Fibroblast of lung (primary cell): ENCODE measurements at places on chromosomes 13 and 19.
A peak's percentile ranks its signal among the peaks of the same experiment; 100 is the strongest.

DNA sequence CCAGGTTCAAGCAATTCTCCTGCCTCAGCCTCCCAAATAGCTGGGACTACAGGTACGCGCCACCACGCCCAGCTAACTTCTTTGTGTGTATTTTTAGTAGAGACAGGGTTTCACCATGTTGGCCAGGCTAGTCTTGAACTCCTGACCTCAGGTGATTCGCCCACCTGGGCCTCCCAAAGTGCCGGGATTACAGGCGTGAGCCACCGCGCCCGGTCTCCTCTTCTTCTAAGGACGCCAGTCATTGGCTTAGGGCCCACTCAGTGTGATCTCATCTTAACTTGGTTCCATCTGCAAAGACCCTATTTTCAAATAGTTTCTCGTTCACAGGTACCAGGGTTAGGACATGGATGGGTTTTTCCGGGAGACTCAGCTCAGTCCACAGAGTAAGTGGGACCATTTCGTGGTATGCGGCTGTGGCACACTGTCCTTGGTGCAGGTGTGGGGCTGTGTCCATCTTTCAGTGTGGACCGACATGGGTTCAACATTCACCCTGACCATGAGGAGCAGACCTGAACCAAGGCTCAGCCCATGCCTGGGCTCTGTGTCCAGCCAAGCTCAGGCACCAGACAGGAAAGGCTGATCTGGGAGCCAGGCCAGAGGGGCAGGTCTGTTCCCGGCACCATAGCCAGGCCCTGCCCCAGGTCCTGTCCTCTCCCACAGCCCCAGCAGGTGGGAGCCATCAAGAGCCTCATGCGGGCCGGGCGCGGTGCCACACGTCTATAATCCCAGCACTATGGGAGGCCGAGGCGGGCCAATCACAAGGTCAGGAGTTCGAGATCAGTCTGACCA is 2.8 kb upstream of the MKNK2 start:
- no peak for DNase-seq

DNA sequence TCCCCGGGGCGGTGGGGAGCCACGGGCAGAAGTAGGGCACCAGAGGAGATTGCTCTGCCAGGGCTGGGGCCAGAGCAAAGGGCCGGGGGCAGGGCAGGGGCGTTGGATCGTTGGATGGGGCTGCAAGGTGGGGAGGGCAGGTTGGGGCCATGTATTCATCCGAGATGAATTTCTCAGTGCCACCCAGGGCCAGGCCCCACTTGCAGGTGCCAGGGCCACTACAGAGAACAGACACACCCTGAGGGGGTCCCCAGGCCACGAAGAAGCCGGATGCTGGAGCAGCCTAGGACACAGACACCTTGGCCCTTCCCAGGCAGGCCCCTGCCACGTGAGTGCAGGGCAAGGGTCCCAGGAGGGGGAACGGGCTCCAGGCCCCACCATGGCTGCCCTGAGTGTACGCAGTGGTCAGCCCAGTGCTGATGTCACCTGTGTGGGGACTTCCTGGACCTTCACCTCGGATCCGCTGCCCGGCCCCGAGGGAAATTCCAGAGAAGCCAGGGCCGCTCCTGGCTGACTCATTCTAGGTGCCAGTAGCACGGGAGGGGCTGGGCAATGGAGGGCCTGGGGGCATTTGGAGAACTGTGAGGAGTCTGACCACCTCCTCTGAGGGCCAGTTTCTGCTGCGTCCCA is 9.6 kb upstream of the SBNO2 start:
- DNase-seq = peak; percentile 38

GRCh38 chr19:56966225-56966696 is 125.7 kb upstream of the PEG3 start:
- no peak for DNase-seq

DNA sequence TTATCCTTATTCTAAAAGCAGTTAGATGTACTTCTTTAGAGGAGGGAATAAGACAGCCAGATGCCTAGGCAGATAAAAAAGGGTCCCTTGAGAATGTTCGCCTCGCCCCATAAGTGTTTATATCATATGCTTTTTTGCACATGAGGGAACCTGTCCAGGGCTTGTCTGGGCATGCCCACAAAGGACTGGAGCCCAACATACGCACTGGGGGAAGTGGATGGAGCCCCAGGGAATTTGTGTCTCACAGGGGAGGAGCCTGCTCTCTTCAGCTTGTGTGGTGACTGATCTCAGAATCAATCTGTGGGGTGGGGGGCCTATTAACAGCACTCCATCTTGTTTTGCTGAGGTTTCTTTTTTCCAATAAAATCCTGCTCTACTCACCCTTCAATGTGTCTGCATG is 22.6 kb downstream of the MED4 start:
- DNase-seq = no peak

- no peak for DNase-seq
Measured at GRCh38 chr13:41467425-41467945, 10.1 kb downstream of the RGCC start.

DNA sequence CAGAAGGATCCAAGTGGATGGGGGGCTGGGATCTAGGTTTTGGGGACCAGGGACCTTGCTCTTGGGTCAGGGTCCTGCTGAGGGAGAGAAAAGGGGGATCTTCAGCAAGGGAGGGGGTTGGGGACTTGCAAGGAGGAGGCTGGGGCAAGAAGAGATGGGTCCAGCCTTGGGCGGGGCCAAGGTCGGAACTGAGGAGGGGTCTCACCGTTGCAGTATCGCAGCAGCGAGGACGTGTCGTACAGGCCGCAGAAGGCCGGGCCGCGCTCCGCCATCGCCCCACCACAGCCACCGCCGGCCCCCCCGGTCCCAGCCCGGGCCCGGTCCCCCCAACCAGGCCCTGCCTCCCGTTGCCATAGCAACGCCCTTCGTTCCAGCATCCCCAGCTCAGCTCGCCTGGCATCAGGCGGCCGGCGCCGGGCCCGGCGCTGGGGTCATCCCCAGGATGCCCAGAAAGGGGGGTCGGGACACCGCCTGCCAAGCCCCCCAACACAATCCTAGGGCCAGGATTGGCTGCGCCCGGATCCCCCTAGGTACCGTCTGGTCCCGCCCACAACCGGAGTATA is 6.0 kb upstream of the EML2 start:
- no peak for DNase-seq

DNA sequence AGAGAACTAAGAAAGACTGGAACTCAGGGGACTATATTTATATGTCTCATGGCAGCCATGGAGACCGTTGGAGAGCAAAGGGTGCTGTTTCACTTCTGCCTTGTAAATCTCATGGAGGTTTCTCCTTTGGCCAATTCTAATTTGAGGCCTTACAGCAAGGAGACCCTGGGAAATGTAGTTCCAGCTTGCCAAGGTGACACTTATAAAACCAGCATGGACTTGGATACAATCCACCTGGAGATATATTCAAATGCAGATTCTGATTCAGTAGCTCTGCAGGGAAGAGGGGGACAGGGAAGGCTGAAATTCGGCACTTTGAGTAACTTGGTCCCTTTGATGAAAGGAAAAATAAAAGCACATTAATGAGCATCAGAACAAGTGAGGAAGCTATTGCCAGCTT is 90.0 kb downstream of the OXGR1 start:
- no peak for DNase-seq

DNA sequence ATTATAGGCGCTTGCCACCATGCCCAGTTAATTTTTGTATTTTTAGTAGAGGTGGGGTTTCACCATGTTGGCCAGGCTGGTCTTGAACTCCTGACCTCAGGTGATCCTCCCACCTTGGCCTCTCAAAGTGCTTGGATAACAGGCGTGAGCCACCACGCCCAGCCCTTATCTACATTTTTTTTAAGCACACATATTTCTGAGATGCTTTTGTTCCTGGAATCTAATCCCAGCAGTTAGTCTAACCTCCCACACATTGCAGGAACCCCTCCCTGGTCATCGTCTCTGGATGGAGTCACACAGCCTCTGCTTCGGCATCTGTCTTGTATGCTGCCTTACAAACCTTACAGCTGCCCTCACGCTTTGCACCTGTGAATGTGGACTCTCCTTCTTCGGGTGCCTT is 15.1 kb upstream of the KATNAL1 start:
- no peak for DNase-seq

GRCh38 chr13:23945612-23946011 is 48.3 kb upstream of the C1QTNF9B start:
- no peak for DNase-seq

- no peak for DNase-seq
Measured at GRCh38 chr13:44395976-44396694, 22.5 kb downstream of the SERP2 start.

DNA sequence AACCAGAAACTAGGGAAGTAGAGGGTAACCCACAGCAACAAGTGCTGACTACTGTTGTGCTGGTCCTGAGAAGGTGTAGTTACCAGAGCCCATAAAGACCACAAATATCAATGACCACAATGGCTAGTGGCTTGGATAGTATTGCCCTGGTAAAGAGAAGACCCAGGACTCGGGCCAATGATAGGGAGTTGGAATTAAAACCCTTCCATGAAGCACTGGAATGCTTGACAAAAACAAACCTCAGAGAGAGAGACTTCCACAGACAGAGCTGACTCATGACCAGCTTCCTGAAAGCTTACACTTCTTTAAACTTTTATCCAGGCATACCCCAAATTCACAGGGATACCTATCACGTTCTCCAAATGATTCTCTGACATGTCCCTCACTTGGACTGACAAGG is 60.5 kb downstream of the WDR87 start:
- peak; percentile 69 for DNase-seq

- DNase-seq = no peak
Measured at GRCh38 chr13:66189986-66190385, 1040.2 kb downstream of the PCDH9 start.

DNA sequence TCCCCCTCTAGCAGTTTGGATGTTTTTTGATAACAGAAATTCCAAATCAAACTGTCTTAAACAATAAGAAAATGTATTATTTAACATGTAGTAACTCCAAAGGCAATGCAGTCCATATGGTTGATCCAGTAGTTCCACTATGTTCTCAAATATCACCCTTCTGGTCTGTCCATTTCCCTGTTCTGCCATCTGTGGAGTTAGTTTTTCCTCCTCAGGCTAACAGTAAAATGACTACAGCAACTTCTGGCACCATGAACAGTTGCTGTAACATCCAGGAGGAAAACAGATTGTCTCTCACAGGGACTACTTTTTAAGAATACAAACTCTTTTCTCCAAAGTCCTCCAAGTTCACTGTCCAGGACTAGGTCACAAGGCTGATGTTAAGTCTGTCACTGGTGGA is 455.4 kb downstream of the FGF14 start:
- DNase-seq = no peak

GRCh38 chr19:13996928-13997630 is 9.0 kb downstream of the RFX1 start:
- no peak for DNase-seq

- DNase-seq = no peak
Measured at GRCh38 chr19:45667620-45668341, at the start of gene GIPR. TSS of gene GIPR (plus strand) at chr19:45668221. CDS start at chr19:45669521, 1,300 bp downstream.

GRCh38 chr13:106568299-106569003 is 514 bp upstream of the ARGLU1 start:
- no peak for DNase-seq

GRCh38 chr19:35213663-35214632 is 14.6 kb downstream of the FAM187B start:
- DNase-seq = peak; percentile 76

DNA sequence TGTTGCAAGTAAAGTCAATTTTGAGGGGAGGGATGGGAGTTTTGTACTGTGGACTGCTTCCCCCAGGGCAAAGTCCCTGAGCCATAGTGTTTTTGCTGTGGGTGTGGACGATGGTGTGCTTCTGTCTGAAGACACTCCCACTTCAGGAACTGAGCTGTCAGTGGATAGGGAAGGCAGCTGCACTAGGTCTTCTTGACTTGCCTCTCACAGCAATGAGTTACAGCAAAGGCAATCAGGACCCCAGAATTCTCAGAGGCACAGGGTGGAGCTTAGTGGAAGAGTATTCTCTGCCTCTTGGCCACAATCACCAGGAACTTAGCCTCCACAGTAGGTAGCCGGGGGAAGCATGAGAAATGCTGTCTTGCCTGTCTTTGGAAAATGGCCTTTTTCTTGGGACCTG is 1416.6 kb upstream of the MIR17HG start:
- DNase-seq = no peak

DNA sequence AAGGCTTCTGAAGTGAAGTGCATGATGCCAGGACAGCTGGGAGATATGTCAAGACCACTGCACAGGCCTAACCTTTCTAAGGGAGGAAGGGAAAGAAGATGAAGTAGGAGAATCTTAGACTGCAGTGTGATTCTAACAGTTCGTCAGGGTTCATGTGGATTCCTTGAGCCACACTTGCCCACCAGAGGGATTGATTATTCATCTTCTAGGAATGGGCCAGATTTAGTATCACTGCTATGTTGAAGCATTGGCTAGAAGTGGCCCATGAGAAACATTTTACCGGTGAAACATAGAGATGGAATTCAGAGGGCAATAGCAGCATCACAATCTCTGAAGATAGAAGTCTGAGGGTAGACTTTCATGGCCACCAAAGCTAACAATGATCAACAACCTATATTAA is 550.8 kb upstream of the SLITRK1 start:
- DNase-seq = peak; percentile 95

DNA sequence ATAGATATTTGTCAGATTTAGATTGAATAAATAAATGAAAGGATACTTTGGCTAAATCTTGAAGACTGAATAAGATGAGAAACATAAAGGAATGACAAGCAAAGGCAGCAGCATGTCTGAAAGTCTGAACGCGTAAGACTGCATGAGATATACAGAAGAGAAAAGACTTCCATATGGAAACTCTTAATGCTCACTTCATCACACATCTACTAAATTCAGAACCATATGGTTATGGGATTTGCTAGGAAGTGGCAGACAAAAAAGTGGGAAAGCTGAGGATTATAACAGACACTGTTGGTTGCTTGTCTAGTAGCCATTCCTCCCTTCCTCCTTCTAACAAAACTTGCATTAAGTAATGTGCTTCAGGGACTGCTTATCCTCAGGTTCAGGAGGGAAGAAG is 446.7 kb downstream of the KCTD12 start:
- no peak for DNase-seq

GRCh38 chr13:107291875-107292274 is 723.9 kb upstream of the ARGLU1 start:
- no peak for DNase-seq

DNA sequence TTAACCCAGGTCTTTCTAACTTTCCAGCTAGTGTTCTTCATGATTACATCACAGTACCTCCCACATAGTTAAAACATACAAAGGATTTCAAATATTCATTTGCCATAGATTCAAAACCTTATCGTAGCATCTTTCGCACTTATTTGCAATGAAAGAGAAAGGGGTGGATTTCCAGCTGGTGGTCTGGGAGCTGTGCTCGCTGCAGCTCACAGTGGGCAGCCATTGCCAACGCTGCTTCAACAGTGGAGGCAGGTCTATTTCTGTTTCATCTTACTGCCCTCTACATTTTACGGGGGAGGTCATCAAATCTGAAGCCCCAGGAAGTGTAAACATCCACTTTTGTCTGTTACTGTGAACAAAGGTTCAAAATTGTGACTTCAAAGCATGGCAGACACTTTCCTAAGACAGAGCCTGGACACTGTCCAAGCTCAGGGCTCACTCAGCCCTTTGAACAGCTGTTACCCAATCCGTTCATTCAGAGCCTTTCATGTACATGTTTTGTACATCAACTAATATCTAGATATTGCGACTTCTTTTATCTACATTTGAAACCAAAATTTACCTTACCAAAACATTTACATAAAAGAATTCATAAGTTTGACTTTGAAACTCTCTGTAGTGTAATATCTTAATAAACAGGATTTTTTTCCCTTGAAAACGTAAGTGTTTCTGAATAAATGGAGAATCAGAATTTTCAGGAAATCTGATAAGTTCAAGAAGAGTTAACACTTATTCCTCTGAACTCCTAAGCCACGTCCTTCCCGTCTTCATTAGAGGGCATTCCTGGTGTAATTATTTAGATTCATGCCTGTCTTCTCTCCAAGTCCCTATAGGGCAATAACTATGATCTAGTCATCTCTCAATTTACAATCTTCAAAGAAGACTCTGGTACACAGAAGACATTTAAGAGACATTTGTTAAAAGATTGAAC is 25.1 kb downstream of the STARD13 start:
- peak; percentile 76 for DNase-seq
